ENCODE measurements at places on chromosomes 13 and 19.

- DNase-seq, result no peak
Observed at GRCh38 chr13:53622456-53622855, 593.8 kb downstream of the OLFM4 start.

DNA sequence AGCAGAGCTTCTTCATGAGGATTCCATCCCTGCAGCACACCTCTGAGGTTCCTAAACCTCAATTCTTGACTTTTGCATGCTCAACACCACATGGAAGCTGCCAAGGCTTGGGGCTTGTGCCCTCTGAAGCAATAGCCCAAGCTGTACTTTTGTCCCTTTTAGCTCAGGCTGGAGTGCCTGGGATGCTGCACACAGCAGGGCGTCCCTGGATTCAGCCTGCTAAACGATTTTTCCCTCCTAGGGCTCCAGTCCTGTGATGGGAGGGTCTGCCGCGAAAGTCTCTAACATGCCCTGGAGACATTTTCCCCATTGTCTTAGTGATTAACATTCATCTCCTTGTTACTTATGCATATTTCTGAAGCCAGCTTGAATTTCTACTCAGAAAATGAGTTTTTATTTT lies 98.3 kb downstream of the SLITRK5 start:
- DNase-seq, result no peak

DNA sequence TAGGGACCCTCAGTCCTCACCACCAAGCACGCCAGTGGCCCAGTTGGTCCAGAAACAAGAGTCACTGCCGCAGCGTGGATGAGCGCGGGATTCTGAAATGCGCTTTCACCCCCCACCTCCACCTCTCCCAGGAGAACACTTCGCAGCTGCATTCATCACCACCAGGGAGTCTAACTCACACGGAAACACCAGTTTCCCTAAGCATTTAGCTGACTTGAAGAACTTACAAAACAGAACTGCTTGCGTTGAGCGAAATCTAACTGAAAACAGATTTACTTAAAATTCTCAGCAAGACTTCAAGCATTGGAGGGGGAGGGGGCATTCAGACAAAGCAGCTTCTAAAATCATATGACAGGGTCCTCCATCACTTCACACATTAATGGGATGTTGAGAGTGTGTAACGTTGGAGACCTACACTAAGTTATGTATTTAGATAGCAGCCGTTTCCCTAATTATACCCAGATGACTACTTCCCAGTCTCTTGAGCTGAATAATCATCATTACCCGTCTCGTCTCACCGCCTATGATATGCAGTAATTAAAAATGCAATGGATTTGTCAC lies 258.2 kb upstream of the IRS2 start:
- no peak for DNase-seq

DNA sequence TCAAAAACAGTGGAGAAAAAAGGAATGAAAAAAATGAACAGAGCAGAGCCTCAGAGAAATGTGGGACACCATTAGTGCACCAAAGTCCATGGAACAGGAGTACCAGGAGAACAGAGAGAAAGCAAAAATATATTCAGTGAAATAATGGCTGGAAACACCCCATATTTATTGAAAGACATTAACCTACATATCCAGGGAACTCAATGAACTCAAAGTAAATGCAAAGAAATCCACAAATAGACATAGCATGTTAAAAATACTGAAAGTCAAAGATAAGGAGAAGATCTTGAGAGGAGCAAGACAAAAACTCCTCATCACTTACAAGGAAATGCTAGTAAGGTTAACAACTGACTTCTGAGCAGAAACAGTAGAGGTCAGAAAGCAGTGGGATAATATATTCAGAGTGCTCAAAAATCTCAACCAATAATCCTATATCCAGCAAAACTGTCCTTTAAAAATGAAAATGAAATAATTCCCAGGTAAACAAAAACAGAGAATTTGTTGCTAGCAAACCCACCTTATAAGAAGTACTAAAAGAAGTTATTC lies 35.6 kb downstream of the METTL21C start:
- no peak for DNase-seq

DNA sequence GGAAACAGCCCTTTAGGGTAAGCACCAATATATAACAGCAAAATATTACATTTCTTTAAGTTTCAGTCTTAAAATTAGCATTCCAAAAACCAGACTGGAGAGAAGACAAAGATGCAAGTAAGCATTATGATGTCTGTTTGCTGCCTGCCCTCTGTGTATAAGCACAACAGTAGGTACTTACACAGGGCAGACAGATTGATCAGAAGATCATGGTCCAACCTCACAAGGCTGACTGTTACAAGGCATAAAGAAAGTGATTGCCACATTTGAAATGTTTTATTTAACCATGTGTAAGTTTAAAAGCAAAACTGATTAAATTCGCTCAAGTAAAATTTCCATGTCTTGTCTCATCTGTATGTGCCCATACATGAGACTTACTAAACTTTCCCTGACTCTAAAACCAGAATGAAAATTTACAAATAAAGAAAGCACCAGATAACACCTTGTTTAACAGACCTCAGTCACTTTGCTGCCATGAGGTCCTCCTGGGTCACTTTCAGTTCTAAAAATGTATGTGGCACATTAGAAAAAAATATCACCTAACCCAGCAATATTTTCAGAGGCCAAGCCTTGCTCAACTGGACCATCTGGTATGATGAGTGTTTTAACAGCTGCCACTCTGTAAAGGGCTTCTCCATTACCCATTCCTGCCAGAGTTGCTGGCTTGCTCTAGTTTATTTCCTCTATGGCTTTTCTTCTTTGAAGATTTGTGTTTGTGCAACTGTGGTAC lies 297.0 kb downstream of the RBM26 start:
- no peak for DNase-seq

DNA sequence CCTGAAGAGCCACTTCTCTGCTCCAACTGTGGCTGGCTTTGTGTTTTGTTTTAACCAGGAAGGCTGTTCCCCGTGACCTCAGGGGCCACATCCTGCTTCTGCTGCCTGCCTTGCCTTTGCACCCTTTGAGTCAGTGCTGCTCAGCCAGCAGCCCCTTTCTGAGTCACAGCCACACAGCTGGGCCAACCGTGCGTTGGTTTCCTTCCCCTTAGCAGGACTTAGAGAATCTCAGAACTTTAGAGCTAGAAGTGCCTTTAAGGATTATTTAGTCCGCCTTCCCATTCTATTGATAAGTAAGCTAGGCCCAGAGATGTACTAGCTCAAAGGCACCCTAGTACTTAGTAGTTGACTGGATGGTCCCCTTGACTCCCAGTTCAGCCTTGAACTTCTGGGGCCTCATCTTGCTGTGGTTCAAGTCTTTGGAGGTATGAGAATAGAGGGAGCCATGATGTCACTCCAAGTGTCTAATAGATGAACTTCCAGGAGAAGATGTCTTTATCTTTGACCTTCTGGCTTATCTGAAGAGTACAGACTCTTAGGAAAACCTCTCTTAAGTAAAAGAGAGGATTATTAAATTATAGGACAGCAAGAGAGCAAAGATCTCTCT lies 8.0 kb downstream of the RGCC start:
- peak; percentile 90 for DNase-seq

DNA sequence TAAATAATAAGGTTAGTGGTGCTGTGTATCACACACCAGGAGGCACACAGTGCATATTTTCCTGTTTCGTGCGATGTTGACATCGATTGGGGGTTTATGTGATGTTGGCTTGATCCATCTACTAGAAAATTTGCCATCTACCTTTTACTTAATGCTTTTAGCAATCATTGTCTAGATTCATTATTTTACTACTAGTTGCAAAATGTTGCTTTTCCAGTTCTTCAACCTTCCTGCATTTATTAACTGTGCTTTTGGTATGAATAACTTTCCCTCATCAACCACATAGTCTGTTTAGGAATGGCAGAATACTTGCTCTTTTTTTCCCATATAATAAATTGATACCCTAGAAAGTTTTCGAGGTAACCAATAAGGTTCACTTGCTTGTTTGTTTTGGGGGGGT lies 17.5 kb downstream of the C13orf42 start:
- DNase-seq, result no peak

DNA sequence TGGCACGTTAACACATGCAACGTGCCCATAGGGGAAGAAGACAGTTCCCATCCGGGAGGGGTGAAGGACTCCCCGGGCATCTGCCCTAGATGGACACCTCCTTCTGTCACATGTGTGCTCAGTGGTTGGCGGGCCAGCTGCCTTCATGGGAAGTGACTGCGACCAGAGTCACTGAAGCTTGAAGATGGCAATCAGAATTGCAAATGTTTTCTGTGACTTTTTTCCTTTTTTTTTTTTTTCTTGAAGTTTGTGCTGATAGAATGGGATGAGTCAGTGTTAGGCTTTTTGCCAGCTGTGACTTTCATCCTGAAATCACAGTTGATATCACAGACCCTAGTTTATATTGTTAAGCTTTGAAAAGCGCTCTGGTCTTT lies 109.2 kb upstream of the MCF2L start:
- no peak for DNase-seq

- no peak for DNase-seq
Observed at GRCh38 chr13:111961236-111961635, 105.7 kb upstream of the SOX1 start.

DNA sequence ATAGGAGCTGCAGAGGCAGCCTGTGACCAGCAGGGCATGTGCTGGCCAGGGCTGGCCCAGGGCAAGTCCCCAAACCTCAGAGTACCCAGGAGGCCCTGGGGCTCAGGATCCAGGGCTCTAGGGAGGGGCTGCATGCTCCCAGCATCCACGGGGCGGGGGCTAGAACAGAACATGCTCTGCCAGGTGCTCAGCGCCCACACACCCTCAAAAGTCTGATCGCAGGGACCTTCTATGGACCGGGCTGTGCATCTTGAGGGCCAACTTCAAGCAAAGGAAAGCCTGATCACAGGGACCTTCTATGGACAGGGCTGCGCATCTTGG lies 33.5 kb downstream of the ELL start:
- no peak for DNase-seq

GRCh38 chr13:94073007-94073744 lies 406.3 kb downstream of the DCT start:
- DNase-seq, result no peak

DNA sequence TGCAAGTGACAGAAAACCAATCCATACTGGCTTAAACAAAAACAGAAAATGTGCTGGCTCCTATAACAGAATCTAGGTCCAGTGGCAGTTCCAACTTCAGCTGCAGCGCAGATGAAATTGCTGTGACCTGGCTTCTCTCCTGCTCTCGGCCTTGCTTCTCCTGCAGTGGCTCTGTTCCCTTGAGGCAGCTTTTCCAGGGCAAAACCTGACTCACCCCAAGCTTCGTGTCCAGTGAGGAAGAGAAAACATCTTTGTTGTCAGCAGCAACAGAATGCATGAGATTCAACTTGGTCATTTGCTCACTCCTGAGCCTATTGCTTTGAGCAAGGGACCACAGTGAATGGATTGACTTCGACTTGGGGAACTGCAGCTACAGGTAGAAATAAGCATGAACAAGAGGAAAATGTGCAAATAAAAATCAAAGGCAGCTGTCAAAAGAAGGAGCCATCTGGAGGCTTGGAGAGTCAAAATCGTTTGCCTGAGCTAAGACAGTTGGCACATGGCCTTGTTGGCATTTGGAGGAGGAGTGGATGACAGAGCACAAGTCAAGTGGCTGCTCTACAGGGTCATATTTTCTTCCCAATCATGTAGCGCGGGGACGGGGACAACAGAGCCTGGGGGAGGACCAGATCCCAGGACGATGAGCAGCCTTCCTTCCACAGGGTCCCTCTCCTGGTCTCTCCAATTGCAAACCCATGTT lies 523.4 kb downstream of the FGF9 start:
- no peak for DNase-seq

GRCh38 chr13:25887962-25888655 lies 163.7 kb downstream of the SHISA2 start:
- DNase-seq, result peak; percentile 72

DNA sequence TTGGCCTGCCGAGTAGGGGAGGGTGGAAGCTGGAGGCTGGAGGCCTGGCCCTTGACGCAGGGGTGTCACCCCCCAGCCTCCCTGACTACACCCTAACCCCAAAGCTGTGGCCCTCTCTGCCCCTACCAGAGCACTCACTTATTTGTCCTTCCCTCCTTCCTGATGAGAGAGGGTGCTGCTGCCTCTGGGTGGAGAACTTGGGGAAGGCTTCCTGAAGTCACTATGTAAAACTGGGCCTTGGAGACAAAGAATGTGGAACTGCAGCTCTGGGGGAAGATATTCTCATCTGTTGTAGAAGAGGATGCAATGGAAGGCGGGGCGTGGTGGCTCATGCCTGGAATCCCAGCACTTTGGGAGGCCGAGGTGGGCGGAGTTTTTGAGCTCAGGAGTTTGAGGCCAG lies 485.2 kb downstream of the ZNF536 start:
- no peak for DNase-seq

GRCh38 chr19:46373491-46374359 lies 26.8 kb downstream of the PPP5C start:
- no peak for DNase-seq

DNA sequence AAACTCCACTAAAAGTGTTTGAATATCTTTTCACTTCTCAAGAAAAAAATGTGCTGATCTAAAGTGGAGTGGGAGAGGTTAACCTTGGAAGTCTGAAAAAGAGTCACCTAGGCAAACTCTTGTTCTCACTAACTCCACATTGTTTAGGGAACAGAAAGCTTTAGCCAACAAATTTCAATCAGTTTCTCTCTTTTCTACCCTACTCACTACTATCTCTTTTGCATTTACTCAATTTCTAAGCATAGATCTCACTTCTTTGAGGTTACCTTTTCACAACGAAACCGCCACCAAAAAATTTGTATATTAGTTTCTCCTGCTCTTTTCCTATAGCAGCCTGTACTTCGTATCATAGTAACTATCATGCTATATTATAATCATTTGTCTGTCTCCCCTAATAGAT lies 6.3 kb downstream of the NHLRC3 start:
- DNase-seq, result no peak

DNA sequence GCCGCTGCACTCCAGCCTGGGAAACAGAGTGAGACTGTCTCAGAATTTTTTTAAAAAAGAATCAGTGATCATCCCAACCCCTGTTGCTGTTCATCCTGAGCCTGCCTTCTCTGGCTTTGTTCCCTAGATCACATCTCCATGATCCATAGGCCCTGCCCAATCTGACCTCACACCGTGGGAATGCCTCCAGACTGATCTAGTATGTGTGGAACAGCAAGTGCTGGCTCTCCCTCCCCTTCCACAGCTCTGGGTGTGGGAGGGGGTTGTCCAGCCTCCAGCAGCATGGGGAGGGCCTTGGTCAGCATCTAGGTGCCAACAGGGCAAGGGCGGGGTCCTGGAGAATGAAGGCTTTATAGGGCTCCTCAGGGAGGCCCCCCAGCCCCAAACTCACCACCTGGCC lies at the start of gene KLK2:
Gene KLK2, plus strand, starts transcription at position 384 of the 400 bp plus-strand sequence. CDS start 35 bp downstream, outside the sequence.
- no peak for DNase-seq

DNA sequence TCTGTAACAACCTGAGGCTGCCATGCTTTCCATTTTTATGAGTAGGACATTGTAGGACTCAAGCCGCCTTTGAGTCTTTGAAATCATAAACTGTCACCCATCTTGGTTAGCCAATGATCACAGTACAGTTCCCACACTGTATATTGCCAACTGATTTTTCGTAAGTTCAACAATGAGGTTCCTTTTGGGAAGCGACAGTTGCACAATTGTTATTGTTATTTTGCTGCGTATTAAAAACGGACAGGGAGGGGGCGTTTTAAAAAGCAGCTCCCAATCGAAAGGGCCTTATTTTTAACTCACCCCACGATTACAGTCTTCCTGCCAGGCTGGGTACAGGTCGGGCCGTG lies 601 bp downstream of the SLC46A3 start:
- no peak for DNase-seq

- no peak for DNase-seq
Observed at GRCh38 chr19:29699861-29700260, 15.2 kb downstream of the C19orf12 start.

- no peak for DNase-seq
Observed at GRCh38 chr19:42850981-42851717, 28.4 kb downstream of the PSG1 start.

GRCh38 chr13:40187841-40188591 lies 478.4 kb downstream of the FOXO1 start:
- peak; percentile 56 for DNase-seq

Measured in CD4-positive, alpha-beta T cell treated with Interleukin-4 for 1 hour (primary cell).